AG20443 (cell line): ENCODE measurements at places on chromosomes 6 and 20.

DNA sequence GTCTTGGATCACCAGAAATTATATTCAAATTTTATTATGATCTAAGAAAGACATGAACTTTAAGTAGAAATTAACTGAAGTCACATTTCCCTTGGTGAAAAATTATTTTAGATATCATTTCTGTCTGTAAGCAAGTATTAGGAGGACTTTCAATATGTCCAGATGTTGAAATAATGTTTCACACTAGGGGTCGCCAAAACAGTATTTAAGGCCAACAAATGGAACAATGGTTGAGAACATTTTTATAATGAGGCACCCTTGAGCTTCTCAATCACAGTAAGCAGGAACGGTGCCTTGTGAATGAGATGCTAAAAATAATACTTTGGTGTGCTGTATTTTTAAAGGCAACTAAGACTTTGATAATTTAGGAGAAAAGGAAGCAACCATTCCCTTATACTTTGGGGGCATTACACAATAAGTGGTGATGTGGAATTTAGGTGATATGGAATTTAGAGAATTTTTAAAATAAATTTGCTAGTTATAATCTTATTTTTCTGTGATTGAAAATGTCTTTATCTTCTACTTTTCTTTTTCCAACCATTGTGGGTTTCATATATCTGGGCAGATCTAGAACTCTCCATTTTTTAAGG lies 9.6 kb upstream of the SF3B5 start:
- DNase-seq, result peak; percentile 69

DNA sequence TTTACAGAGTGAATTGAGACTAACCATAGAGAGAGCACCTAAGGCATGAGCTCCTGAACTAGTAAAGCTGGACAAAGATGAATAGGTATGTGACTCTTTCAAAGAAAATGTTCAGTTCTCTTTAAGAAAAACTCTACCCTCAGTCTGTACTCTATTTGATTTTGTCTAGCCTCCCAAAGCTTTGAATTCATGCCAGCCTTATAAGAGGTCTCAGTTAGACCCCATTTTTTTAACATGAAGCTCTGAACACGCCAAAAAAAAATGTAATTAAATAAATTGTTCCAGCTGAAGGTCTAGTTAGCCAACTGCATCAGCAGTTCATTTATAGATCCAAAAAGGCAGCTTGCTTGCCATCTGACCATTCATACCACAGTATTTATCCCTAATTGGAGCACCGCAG lies 71.6 kb downstream of the COL9A1 start:
- DNase-seq, result no peak

- DNase-seq, result peak; percentile 27
Observed at GRCh38 chr6:139240161-139241010, 51.4 kb downstream of the TXLNB start.

DNA sequence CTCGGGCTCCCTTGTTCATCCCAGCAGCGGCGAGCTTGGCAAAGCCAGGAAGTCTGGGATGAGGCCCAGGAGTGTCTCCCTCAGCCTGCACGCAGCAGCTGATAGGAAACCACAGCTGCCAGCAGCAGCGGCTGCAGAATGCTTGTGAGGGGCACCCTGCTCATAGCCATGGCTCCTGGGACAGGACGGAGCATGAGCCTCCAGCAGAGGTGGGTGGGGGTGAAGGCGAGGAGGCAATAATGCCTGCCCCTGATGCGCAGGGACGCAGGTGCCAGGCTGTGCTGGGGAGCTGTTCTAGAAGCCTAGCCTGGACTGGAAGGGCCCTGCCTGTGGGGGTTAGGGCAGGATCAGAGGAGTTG lies 157.9 kb downstream of the CD83 start:
- DNase-seq, result peak; percentile 61

GRCh38 chr20:54207053-54207742 lies 689 bp upstream of the PFDN4 start:
- DNase-seq, result no peak

GRCh38 chr20:32429745-32430360 lies 71.7 kb downstream of the ASXL1 start:
- DNase-seq, result no peak

GRCh38 chr20:63314015-63314471 lies 21.1 kb downstream of the COL20A1 start:
- no peak for DNase-seq

GRCh38 chr6:163460307-163460782 lies 45.8 kb downstream of the QKI start:
- peak; percentile 29 for DNase-seq

DNA sequence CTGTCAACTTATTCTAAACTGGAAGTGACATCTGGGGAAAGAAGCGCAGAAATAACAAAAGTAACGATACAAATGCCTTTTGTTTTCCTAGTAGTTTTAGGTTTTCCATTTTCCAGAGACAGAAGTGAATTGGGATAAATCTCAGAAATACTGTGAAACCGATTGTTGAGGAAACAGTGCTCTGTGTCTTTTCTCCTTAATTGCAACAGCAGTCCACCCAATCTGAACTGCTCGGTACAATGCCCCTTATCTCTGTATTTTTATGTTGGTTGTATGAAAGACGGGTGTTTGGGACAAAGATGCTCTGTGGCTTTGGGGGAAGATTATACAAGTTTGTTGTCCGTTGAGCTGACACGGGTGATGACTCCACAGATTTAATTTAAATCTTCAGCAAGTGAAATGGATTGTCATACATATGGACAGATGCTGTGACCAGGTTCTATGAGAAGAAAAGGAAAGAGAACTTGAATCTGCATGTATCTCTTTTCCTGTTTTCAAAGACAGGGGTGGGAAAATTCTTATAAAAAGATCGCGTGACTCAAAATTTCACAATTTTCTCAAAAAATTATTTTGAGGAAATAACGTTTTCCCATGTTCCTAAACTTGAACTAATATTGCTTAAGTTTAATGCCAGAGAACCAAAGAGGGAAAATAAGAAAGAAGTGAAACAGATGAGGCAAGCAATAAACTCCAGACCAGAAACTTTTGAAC lies 41.2 kb downstream of the SASH1 start:
- DNase-seq, result no peak

DNA sequence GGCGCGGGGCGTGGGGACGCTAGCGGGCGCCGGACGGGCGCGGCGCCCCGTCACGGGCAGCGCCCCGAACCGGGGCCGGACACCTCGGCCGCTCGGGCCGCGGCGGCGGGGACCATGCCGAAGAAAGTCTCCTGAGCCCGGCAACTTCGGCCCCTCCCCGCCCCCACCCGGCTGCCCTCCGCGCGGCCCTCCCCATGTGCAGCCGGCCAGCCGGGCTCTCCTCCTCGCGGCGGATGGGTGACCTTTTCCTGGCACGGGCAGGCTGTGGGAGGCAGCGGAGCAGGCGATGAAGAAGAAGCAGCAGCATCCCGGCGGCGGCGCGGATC lies 278 bp downstream of the UST start:
- peak; percentile 63 for DNase-seq

- no peak for DNase-seq
Observed at GRCh38 chr6:31898383-31899011, 999 bp upstream of the EHMT2 start.

GRCh38 chr6:165962366-165962765 lies 205.3 kb downstream of the TBXT start:
- DNase-seq, result no peak

- no peak for DNase-seq
Observed at GRCh38 chr6:168269455-168270243, 49.9 kb downstream of the DACT2 start.

DNA sequence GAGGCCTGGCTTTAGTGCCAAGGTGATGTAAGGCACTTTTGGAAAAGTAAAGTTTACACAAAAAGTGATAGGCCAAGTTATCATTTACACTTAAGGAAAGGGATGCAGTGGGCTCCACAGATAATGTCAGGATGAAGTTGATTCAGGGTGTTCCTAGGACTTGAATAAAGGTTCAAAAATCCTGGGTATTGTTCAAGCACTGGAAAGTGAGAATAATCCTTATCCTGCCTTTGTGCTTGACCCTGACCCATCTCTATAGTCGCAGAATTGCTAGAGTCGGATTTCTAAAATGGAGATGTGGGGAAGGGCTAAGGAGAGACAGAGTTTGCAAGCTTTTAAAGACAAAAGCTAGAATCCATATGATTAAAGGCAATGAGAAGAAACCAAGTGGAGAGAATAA lies 115.6 kb downstream of the TIAM2 start:
- no peak for DNase-seq

GRCh38 chr6:33599413-33599938 lies 19.4 kb upstream of the BAK1 start:
- DNase-seq, result no peak

GRCh38 chr20:39736434-39737327 lies 774.5 kb downstream of the DHX35 start:
- no peak for DNase-seq

- no peak for DNase-seq
Observed at GRCh38 chr6:116072368-116072767, 11.7 kb upstream of the FRK start.
